Left lung (tissue), 14 donors: ENCODE measurements at places on chromosomes 2 and 18. TPM values are rescaled to one million over a fixed set of nuclear protein-coding genes. Genes with fewer than 3 reads are reported as not detected.

The KLHL30 gene
- 0.14 TPM for polyA plus RNA-seq

GRCh38 chr2:143528021-143528420, 398.8 kb downstream of the ARHGAP15 start:
- H3K36me3 ChIP-seq, result no peaks in the 10 kb centered on the region
- no peak for DNase-seq
- no peak overlapping the region for H3K27ac ChIP-seq

- H3K27me3 ChIP-seq, result no peaks in the 10 kb centered on the region
- no peaks in the 10 kb centered on the region for H3K4me1 ChIP-seq
- H3K27ac ChIP-seq, result no peak overlapping the region
- H3K36me3 ChIP-seq, result no peaks in the 10 kb centered on the region
Observed at GRCh38 chr2:179812501-179812900, 48.9 kb downstream of the ZNF385B start.

GRCh38 chr2:101974663-101975062, 17.1 kb upstream of the IL1R2 start:
- H3K36me3 ChIP-seq, result no peaks in the 10 kb centered on the region
- no peak overlapping the region for H3K27ac ChIP-seq
- H3K4me3 ChIP-seq, result no peak overlapping the region
- H3K4me1 ChIP-seq, result peaks cover 34% of the 10 kb centered on the region
- no peak for DNase-seq

GRCh38 chr2:173424886-173425285, 70.2 kb downstream of the CDCA7 start:
- peaks cover 6% of the 10 kb centered on the region for H3K27me3 ChIP-seq
- no peaks in the 10 kb centered on the region for H3K4me1 ChIP-seq
- H3K4me3 ChIP-seq, result no peak overlapping the region
- H3K27ac ChIP-seq, result no peak overlapping the region
- H3K36me3 ChIP-seq, result no peaks in the 10 kb centered on the region
- no peak for DNase-seq

DNA sequence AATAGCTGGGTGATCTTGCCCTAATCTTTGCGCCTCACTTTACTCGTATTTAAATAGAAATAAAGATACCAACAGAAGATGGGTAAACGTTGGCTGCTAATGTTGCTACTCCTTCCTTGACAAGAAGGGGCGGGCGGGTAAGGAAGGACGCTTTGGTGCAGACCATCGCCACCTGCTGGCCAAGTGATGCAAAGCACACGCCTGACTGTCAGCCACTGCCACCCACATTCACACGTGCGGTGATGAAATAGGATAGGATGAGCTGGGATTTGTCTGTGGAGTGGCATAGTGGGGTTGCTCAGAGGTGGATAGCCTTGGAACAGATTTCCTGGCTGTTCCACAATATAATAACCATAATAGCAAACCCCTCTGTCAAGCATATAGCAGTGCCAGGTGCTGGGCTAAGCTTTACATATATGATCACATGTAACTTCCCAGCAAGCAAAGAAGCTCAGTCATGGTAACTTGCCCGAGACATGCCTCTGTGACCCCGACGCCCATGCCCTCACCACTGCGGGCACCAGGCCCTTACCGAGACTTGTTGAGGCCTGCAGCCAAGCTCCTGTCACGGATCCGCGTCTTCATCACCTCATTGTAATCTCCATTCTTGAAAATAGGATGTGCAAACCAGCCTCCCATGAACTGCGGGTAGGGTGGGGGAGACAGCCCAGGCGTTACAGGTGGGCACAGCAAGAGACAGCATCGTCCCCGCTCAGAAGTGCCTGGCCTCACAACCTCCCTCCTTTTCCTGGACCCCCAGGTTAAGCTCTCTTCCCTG, 39.3 kb downstream of the LCT start:
- H3K36me3 ChIP-seq, result no peaks in the 10 kb centered on the region
- peak; percentile 68 for DNase-seq
- H3K27me3 ChIP-seq, result no peaks in the 10 kb centered on the region
- H3K27ac ChIP-seq, result no peak overlapping the region

The CCDC138 gene
- polyA plus RNA-seq, result 21.1 TPM

- DNase-seq, result peak; percentile 68
- peaks cover 4% of the 10 kb centered on the region for H3K4me1 ChIP-seq
- no peaks in the 10 kb centered on the region for H3K36me3 ChIP-seq
- no peaks in the 10 kb centered on the region for H3K27me3 ChIP-seq
- no peak overlapping the region for H3K27ac ChIP-seq
Observed at GRCh38 chr2:178860551-178860950, 53.3 kb upstream of the TTN start.

The CNNM3 gene
- 33.7 TPM for polyA plus RNA-seq

The GKN1 gene
- not detected for polyA plus RNA-seq

The HK2 gene
- 3.9 TPM for polyA plus RNA-seq

The PAX8 gene
- 16.8 TPM for polyA plus RNA-seq

DNA sequence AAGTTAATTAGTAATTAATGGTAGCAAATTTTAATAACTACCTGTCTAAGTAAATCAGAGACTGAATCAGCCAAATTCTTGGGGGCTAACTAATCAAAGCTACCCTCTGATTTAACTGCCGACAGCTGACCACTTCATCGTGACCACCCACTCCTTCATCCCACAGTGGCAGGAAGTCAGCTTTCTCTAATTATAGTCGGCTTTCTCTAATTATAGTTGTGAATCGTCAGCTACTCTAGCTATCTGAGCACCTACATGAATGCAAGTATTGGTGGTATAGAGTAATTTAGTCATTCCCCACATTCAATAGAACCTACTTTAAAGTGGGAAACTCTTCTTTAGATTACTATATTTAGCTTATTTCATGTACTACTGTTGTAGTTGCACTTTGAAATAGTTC, 185.5 kb downstream of the PTGR3 start:
- no peaks in the 10 kb centered on the region for H3K27me3 ChIP-seq
- H3K4me3 ChIP-seq, result no peak overlapping the region
- no peaks in the 10 kb centered on the region for H3K4me1 ChIP-seq
- H3K27ac ChIP-seq, result no peak overlapping the region
- no peaks in the 10 kb centered on the region for H3K36me3 ChIP-seq
- no peak for DNase-seq

DNA sequence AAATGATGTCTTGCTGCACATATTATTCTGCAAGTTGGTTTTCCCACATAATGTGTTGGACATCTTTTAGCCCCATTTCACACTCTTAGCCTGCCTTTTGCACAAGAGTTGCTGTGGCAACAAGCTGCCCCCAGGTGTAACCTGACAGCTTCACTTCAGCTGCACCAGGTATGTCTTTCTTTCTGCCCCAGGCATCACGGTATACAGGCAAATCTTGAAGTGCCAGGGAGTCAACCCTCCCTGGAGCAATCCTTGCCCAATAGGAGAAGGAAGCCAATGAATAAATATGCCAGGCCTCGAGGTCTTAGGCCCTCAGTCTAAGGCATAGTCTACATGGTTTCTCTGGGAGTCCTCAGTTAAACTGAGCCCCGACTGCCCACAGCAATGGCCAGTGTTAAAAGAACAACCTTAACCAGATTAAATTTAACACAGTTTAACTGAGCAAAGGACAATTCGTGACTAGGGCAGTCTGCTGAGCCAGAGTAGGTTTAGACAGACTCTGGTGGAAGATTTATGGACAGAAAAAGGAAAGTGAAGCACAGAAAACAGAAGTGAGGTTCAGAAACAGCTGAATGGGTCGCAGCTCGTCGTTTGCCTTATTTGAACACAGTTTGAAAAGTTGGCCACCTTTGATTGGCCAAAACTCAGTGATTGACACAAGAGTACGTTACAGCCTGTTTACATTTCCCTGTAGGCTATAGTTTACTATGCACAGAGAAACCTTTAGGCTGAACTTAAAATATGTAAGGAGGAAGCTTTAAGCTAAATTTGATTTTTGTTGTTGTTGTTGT, 32.0 kb upstream of the C1QL2 start:
- H3K27me3 ChIP-seq, result no peaks in the 10 kb centered on the region
- no peak for DNase-seq
- no peak overlapping the region for H3K4me3 ChIP-seq
- H3K27ac ChIP-seq, result no peak overlapping the region
- no peaks in the 10 kb centered on the region for H3K4me1 ChIP-seq
- no peaks in the 10 kb centered on the region for H3K36me3 ChIP-seq

The ASB18 gene
- polyA plus RNA-seq, result 0.06 TPM

DNA sequence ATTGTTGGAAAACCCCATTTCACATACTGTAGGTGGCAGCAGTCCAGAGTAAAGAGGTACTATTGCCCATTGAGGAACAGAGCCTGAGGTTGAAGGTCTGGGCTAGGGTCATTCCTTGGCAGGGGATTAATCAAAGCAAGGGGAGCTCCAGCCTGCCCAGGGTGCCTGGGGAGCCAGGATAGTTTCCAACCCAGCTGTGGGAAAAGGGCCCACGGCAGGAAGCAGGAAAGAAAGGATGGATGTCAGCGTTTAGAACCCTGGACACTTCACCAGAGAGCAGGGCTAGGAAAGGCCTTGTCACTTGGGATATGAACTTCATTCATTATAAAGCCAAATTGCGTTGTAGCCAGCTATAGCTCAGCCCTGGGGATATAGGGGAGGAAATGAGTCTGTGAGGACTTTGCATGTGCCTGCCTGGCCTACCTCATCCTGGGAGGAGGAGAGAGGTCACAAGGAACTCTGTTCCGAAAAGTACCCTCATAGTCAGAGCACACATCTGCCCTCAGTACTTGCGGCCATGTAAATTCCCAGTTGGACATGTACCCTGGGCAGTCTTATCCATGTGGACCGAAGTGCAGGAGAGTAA, 140.2 kb upstream of the COPS8 start:
- H3K4me1 ChIP-seq, result peaks cover 12% of the 10 kb centered on the region
- H3K27me3 ChIP-seq, result no peaks in the 10 kb centered on the region
- no peak for DNase-seq

DNA sequence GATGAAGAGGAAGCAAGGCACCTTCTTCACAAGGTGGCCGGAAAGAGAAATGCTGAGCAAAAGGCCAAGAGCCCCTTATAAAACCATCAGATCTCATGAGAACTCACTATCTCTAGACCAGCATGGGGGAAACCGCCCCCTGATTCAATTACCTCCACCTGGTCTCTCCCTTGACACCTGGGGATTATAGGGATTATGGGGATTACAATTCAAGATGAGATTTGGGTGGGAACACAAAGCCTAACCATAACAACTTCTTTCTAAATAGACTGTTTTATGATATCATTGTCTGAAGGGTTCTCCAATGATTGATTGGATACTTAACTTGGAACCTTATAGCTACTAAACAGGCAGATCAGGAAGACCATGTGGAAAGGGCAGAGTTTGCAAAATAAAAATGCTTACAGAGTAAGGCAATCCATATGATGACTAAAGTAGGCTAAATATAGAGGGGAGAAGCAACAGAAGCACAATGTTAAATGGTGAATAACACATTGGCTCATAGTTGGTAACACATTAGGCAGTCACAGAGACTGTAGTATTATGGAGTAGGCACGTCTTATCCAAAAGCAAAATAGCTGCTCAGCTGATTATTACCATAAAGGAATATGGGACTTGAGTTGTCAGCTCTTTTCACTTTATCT, 179.0 kb downstream of the BARD1 start:
- no peaks in the 10 kb centered on the region for H3K4me1 ChIP-seq
- H3K36me3 ChIP-seq, result no peaks in the 10 kb centered on the region
- no peak overlapping the region for H3K4me3 ChIP-seq
- no peak overlapping the region for H3K27ac ChIP-seq
- DNase-seq, result no peak

- no peak overlapping the region for H3K4me3 ChIP-seq
- H3K4me1 ChIP-seq, result no peaks in the 10 kb centered on the region
- H3K27me3 ChIP-seq, result no peaks in the 10 kb centered on the region
Observed at GRCh38 chr2:40716879-40717278, 265.0 kb upstream of the SLC8A1 start.

- H3K4me1 ChIP-seq, result no peaks in the 10 kb centered on the region
- H3K27me3 ChIP-seq, result no peaks in the 10 kb centered on the region
- DNase-seq, result no peak
- no peaks in the 10 kb centered on the region for H3K36me3 ChIP-seq
- no peak overlapping the region for H3K27ac ChIP-seq
- no peak overlapping the region for H3K4me3 ChIP-seq
Observed at GRCh38 chr2:163246135-163246534, 407.6 kb upstream of the KCNH7 start.

DNA sequence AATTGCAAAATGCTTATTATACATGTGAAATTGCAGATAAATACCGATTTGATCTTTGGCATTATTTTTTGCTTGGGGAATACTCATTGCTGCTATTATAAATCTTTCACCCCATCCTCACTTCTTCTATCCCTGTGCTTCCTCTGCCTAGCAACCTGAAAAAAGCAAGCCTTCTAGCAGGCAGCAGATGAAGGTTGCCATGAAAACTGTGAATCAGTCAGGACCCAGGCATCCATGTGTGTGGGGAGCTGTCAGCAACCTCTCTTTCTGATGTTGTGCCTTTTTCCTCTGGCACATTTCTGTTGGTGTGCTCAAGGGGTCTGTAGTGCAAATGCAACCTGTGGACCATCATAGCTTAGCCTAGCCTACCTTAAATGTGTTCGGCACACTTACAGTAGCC, 364.2 kb downstream of the LRRTM1 start:
- H3K4me1 ChIP-seq, result no peaks in the 10 kb centered on the region
- H3K36me3 ChIP-seq, result no peaks in the 10 kb centered on the region
- H3K27me3 ChIP-seq, result no peaks in the 10 kb centered on the region
- no peak overlapping the region for H3K4me3 ChIP-seq

DNA sequence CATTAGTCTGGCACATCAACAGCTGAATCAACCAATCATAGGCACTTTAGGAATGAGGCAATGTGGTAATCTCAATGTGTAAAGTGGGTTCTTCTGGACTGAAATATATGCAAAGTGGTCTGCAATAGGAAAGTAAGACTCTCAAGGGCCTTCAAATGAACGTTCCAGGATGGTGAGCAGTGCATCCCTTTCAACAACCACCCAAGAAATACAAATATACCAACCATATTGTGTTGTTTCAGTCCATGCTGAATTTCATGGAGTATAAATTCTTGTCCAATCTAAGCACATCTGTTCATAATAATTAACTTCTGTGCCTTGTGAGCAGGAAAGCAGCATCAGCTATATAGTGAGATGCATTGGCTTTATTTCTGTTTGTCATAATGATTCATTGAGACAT, 556.2 kb downstream of the THSD7B start:
- H3K36me3 ChIP-seq, result no peaks in the 10 kb centered on the region
- no peaks in the 10 kb centered on the region for H3K27me3 ChIP-seq
- no peaks in the 10 kb centered on the region for H3K4me1 ChIP-seq
- no peak overlapping the region for H3K27ac ChIP-seq
- no peak overlapping the region for H3K4me3 ChIP-seq
- no peak for DNase-seq

DNA sequence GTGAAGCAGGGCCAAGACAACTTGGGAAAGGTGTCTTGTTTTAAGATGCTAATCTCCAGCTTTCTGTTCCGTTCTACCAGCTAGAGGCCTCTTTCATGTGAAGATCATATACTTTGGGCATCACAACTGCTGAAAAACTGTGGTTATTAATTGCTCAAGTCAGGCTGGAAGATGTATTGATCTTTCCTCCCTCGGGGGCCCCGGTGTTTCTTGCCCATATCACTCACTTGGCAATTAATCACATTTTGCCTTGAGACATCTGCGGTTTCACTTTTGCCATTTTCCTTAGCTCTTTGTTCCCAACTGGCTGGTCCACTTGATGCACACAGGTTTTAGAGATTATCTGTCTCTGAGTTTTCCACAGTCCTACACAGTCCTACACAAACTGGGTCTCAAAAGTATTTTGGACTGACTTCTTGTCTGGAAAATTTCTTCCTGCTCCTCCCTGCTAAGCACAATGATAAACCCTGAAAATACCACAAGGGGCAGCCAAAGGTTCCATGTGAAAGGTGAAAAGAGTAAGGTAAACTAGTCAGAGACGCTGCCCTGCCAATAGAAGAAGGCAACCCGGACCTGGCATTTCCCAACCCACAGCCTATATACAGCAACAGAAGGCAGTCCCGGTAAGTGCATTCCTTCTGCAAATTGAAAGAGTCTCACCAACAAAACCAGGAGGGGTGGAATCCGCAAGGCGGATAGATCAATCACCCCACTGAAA, 181.0 kb downstream of the AFF3 start:
- no peak for DNase-seq
- H3K36me3 ChIP-seq, result no peaks in the 10 kb centered on the region
- H3K27me3 ChIP-seq, result no peaks in the 10 kb centered on the region
- H3K27ac ChIP-seq, result no peak overlapping the region

The SLC4A5 gene
- polyA plus RNA-seq, result 6.6 TPM

The ERBB4 gene
- 1.8 TPM for polyA plus RNA-seq
